ENCODE measurements at places on chromosomes 16 and 17.

DNA sequence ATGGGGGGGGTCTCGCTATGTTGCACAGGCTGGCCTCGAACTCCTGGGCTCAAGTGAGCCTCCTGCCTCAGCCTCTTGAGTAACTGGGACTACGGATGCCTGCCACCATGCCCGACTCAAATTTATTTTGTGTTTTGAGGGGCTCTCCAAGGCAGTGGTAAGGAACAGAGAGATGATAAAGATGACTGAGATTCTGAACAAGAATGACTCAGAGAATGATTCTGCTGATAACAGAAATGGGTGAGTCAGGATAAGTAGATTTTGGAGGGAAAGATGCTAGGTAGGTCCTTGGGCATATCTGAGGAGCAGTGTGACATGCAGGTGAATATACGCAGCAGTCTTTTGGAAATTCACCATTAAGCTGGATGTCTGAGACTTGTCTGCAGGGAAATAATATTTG lies 2.6 kb downstream of the TMEM220 start:
- DNase-seq = no peak

DNA sequence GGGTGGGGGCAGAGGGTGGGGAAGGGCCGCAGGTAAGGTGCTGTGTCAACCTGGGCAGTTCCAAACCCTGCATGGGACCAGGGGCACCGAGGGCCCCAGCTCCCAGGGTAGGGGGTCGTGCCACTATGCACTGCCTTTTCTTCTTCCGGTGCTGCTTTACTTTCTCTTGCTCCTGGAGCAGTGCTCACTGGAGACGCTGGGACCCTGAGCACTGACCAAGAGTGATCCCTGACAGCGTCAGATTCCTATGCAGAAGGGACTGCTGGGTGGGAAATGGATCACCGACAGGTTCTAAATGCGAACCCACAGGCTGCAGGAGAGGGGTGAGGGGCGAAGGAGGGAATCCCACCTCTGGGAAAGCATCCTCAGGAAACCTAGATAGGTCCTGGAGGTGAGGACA lies 470.1 kb downstream of the SOX9 start:
- no peak for DNase-seq

GRCh38 chr17:58630883-58631522 lies 60.8 kb downstream of the TEX14 start:
- DNase-seq = no peak

- DNase-seq = peak; percentile 68
These were observed 2.0 kb downstream of the ZNF771 start for GRCh38 chr16:30409125-30410060.

- no peak for DNase-seq
These were observed 38.0 kb downstream of the PEMT start for GRCh38 chr17:17553217-17554195.

- DNase-seq = no peak
These were observed 9.4 kb upstream of the MEOX1 start for GRCh38 chr17:43671031-43671692.

DNA sequence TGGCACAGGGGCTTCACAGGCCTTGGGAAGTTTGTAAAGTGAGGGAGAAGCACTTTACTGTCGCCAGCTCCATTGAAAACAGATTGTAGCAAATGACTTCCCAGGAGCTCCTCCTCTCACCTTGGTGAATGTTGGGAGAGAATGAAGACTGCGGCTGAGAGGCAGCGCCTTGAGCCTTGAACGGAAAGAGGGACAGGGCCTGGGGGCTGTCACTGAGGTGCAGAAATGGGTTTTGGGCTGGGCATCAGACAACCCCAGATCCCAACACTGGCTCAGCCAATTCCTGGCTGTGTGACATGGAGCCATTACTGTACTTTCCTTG lies 603 bp upstream of the MRTFB start:
- DNase-seq = no peak

DNA sequence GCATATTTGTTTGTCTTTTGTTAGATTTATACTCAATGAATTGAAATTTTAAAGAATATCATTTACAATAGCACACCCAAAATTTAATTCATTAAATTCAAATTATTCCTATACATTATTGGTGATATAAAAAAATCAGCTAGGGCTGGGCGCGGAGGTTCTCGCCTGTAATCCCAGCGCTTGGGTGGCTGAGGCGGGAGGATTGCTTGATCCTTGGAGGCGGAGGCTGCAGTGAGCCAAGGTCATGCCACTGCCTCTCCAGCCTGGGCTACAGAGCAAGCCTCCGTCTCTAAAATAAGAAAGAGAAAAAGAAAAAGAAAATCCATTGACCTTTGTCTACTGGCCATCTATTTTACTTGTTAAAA lies 4.5 kb upstream of the PRDM7 start:
- DNase-seq = no peak
